AG09309 (cell line): ENCODE measurements at places on chromosomes 7 and 10.

DNA sequence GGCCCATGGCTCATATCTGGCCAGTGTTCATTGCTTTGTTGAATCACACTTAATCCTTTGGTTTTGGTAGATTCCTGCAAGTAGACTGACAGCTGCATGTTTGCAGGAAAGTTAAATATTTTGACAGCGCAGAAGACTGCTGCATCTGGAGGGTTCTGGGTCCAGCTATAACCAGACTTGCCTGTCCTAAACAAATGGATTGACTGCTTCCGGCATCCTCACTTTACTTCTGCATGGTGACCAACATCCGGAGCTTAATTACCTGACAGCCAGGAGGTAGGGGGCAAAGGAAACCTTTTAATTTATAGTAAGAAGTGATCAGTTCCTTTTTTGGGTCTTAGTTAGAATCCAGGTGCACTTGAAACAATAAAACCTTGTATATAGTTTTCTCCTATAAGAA lies 263.3 kb downstream of the SNX10 start:
- DNase-seq, result no peak

DNA sequence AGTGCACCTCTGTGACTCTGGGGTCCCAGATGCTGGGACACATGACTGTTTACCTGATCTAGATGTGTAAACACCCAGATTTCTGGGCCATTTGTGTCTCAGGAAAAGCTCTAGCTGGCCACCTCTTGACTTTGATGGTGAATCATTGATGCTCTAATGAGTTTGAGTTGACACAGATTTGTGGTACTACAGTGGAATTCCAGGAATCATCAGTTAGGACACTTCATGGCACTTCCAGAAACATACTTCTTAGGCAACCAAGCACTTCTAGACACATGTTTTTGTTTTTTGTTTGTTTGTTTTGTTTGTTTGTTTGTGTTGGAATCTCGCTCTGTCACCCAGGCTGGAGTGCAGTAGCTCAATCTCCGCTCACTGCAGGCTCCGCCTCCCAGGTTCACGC lies 302.2 kb upstream of the ZMIZ1 start:
- DNase-seq, result no peak

- DNase-seq, result no peak
Observed at GRCh38 chr10:53477313-53477675, 704.7 kb upstream of the MBL2 start.

GRCh38 chr7:108071551-108071950 lies 58.6 kb downstream of the LAMB4 start:
- no peak for DNase-seq

GRCh38 chr10:18504161-18504560 lies 147.2 kb downstream of the NSUN6 start:
- DNase-seq, result no peak

- no peak for DNase-seq
Observed at GRCh38 chr7:153290066-153290465, 530.5 kb downstream of the ACTR3B start.

DNA sequence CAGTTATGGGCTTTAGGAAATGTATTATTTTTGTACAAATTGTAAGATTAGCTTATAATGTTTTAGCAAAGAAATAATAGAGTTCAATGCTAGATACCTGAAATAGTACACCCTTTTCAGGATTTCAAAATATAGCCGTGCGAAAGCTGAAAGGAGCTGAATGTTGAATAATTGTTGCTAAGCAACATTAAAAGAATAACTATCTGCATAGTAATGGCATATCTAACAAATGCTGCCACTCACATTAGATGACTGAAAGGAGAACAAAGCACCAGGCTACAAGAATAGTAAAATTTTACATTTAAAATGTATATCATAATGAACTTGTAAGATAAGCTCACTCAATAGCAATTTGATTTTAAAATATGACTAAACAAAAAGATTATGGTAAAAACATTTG lies 82.5 kb downstream of the SDHAF3 start:
- DNase-seq, result no peak

GRCh38 chr10:127983344-127984100 lies 76.6 kb downstream of the PTPRE start:
- DNase-seq, result no peak

GRCh38 chr10:62243647-62243997 lies 25.0 kb downstream of the RTKN2 start:
- no peak for DNase-seq

DNA sequence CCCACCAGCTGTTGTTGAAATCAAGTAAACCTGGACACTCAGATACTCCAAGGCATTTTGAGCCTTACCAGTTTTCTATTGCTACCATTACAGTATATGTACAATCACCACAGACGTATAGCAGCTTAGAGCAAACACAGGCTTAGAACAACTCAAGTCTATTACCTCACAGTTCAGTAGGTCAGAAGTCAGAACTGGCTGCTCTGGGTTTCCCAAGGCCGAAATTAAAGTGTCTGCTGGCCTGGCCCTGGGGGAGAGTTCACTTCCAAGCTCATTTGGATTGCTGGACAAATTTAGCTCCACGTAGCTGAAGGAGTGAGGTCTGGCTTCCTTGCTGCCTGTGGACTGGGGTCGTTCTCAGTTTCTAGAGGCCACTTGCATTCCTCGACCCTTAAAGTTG lies 260.1 kb upstream of the LRRN3 start:
- DNase-seq, result no peak

DNA sequence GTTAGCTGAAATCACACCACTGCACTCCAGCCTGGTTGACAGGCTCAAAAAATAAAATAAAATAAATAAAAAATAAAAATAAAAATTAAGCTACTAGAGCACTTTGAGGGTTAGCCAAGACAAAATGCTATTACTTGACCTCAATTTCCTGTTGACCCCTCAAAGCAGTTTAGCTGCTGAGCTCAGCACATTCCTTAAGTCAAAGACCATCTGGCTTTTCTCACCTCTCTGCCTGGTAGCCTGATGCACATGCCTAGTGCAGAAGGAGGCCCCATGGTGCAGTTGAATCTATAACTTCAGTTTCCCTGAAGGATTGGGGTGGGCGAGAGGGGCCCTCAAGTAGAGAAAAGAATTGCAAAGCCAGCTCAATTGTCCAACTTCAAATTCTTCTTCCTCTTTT lies 211.1 kb upstream of the GALNT17 start:
- DNase-seq, result no peak

GRCh38 chr7:27168265-27168947 lies 3.1 kb upstream of the HOXA9 start:
- DNase-seq, result no peak

DNA sequence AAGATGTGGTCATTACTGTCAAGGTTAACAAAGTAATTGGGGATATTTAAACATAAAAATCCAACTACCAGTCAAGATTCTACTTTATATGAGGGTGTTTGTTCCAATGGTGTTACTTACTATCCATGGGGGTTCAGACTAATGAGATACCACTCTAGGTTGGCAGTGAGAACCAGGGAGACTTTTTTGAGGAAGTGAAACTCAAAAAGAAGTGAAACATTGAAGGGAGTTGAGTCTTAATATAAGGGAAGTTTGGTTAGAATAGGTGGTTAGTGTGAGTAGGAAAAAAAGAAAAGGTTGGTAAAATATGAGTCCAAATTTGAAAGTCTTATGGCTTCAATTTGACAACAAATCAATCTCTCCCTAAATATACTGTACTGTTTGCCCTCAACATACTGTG lies 123.6 kb upstream of the ANK3 start:
- DNase-seq, result no peak

DNA sequence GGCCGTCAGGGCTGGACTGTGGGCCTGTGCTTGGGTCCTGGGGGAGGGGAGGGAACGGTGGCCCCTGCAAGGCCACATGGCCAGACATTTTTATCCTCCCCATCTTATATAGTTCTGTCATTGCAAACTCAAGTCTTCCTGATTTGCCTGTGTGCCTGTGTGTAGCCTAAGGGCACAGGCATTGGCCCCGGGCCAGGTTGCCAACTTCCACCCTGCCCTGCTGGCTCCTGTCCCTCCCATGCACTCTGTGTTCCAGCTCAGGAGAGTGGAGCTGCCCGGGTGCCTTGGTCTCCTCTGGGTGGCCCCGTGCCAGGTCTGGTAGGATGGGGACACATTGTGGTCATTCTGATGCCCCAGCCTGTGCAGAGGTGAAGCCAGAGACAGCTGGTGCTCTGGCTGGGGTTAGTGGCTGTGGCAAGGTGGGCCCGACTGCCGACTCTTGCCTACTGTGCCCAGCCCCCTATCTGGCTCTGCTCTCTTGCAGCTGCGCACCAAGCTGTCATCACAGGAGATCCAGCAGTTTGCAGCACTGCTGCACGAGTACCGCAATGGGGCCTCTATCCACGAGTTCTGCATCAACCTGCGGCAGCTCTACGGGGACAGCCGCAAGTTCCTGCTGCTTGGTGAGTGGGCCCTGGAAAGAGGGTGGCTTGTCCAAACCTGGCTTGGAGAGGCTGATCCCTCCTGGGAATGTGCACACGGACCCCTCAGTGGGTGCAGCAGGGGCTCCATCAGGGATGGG lies 14.8 kb downstream of the NACAD start:
- DNase-seq, result no peak

DNA sequence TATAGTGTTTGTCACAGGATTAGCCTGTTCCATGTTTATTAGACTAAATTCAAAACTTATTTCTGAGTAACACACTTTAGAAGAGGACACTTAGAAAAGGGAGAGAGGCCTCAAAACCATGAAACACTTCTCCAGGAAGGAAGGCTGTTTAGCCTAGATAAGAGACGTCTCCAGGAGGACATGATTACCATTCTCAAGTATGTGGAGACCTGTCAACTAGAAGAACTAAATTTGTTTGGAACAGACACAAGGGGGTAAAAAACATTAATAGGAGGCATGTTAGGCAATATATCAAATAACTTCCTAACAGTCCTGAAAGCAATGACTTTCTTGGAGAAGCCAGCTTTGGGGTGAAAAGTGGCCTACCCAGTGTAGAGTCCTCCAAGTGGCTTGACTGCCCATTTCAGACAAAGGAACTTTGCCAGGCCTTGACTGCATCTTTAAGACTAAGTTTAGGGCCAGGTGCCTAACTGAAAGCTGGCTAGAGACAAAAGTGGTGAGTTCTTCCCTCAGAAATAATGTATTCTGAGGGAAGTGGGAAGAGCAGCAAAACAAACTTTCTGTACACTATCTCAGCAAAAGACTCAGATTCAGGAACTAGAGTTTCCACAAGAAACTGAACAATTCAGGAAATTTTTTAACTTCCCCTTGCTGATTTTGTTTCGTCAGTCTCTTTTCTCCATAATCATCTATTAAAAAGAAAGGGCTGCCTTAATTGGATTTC lies 11.8 kb downstream of the NCOA4 start:
- DNase-seq, result no peak

GRCh38 chr10:75450075-75450445 lies 18.6 kb downstream of the LRMDA start:
- DNase-seq, result no peak

DNA sequence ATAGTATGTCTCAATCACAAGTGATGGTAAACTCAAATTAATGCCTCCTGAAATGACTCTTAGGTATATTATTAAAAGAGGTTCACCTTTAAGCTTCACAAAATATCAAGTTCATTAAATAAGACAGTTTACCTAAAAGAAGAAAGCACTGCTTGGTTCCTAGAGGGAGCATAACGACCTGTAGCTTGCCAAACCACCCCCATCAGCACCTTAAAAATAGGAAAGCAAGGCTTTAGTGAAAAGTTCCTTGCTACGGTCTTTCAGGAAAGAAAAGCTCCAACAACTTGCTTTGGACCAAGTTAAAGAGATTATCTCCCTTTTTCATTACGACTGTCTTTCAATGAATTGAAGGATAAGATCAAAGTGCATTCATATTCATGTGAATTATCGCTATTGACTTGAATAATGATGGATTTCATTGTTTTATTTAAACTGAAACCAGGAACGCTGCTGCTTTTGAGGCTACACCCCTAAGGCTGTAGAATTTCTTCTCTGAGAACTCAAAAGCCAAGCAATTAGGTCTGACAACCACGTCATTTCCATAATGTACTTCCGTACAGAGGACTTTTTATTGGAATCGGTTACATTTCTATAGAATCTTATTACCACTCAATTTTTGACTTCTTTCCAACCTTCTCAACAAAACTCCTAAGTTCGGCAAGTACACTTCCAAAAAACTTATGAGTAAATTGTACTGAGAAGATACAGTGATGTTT lies 7.0 kb upstream of the SPAG6 start:
- DNase-seq, result no peak

- DNase-seq, result no peak
Observed at GRCh38 chr10:103884681-103885139, 29.3 kb upstream of the SH3PXD2A start.

DNA sequence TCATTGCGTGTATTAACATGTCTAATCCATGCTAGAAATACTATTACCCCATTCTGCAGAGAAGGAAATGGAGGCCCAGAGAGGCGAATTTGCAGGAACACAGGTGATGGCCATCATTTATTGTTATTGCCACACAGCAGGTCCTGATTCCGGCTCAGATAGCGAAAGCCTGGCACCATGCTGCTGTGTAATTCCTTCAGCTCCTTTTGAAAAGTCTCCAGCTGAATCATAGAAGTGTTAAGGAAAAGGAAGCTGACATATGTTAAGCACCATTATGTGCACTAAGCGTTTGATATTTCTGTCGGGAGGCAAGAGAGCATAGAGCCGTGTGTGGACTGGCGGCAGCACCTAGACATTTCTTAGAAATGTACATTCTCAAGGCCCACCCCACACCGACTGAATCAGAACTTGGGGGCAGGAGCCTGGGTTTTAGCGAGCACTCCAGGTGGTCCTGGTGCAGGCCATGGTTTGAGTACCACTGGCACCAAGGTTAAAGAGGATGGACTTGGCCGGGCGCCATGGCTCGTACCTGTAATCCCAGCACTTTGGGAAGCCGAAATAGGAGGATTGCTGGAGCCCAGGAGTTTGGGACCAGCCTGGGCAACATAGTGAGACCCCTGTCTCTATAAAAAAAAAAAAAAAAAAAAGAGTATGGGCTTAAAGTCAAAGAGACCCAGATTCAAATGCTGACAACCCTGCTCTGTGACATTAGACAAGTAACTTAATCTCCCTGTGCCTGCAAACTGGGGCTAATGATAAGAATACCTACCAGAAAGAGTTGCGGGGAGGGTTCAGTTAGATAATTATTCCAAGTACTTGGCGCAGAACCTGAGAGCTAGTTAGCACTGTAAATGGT lies 52.2 kb downstream of the UNC5B start:
- DNase-seq, result no peak

DNA sequence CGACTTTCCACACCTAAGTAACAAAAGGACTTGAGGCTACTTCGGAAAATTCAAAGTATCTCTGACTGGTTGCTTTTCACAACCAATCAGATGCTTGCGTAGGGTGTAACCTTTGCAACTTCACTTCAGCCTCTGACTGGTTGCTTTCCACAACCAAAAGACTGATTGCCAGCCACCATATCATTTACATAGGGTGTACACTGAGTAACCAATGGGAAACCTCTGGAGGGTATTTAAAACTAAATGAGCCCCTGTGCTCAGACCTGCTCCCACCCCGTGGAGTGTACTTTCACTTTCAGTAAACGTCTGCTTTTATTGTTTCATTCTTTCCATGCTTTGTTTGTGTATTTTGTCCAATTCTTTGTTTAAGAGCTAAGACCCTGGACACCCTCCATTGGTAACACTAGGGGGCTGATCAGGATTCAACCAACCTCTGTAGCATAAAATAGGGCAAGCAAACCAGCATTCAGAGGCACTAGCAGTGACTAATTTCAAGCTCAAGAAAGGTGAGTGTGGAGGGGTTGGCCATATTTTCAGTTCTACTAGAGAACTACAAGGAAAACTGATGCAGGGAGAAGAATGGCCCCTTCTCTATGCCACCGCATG lies 390.8 kb downstream of the POM121L12 start:
- no peak for DNase-seq

GRCh38 chr7:99235925-99236324 lies 28.0 kb upstream of the KPNA7 start:
- DNase-seq, result no peak

GRCh38 chr10:121478556-121478955 lies 119.7 kb downstream of the FGFR2 start:
- no peak for DNase-seq
